ENCODE measurements at places on chromosomes 3 and 15. TPM values are rescaled to one million over a fixed set of nuclear protein-coding genes. Genes with fewer than 3 reads are reported as not detected.

The SETD5 gene
- total RNA-seq, result 84.8 TPM

The ST8SIA2 gene
- total RNA-seq, result not detected

The TERC gene
- total RNA-seq, result 61.7 TPM

DNA sequence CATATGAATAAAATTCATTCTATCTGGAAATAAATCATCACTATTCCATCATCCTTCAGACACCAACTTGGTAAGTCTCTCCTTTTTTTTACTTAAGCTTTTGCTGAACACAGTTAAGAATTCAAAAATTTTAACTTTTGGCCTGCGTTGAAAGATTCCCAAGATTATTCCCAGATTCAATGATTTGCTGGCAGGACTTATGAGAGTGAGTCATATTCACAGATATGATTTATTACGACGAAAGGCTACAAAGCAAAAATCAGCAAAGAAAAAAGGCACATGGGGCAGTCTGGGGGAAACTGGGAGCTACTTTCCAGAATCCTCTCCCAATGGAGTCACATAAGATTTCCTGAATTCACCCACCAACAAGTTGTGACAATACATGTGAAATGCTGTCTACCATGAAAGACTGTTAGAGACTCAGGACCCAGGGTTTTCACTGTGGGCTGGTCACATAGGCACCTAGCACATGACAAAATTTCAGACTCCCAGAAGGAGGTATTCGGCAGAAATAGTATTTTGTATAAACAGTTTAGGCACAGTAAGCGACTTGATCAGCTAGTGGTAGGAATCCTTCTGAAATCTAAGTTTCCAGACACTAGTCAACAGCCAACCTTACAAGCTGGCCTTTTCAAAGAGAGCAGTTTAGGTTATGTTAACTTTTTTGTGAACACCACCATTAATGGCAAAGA, 82.1 kb downstream of the DLG1 start:
- DNase-seq, result no peak

GRCh38 chr15:31398677-31399301, 72.2 kb downstream of the KLF13 start:
- DNase-seq, result no peak

The ARHGEF26 gene
- 39.5 TPM for total RNA-seq

- DNase-seq, result no peak
Observed at GRCh38 chr3:36295296-36295695, 85.0 kb upstream of the STAC start.

DNA sequence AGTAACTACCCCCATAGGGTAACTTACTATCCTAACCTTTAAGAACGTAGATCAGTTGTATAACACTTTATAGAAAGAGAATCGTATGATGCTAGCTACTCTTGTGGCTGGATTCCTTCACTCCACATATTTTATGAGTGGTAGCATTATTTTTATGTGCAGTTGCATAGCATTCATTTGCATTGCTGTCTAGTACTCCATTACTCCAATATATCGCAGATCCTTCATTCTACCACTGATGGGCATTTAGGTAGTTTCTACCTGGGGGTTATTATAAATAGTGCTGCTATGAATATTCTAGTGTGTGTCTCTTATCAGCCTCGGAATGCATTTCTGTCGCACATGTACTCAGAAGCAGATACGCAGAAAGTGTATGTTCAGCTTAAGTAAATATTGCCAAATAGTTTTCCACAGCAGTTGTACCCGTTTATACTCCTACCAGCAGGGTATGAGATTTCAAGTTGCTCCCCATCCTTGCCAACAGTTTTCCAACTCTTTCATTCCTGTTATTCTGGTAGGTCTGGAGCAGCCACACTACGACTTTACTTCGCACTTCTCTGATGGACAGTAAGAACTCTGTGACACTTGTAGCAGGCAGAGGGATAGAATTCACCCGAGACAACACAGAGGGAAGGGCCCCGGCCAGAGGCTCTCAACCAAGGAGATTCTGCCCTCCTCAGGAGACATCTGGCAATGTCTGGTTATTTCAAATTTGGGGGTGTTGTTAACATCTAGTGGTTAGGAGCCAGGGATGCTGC, 9.8 kb upstream of the VGLL4 start:
- DNase-seq, result no peak

The DHX36 gene
- 33.7 TPM for total RNA-seq

The VGLL3 gene
- 15.3 TPM for total RNA-seq

- no peak for DNase-seq
Observed at GRCh38 chr3:69504232-69504631, 118.3 kb upstream of the FRMD4B start.

- DNase-seq, result no peak
Observed at GRCh38 chr15:37416103-37416502, 315.8 kb upstream of the MEIS2 start.

DNA sequence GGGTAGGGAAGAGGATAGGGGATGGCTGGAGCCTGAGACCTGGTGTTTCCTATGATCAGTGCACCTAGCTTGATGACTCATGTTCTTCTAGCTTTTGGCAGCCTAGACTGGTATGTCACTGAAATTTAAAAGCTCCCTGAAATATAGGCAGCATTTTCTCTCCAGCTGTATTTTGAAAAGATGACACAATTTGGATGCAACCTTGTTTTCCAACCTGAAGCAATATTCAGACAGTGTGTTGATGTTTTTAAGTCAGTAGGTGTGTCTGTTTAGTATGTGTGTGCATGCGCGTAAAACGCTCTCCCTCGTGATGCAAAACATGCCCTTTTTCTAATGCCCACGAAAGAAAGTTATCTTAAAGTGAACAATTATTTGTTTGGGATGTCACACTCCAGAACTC, 58.5 kb downstream of the RPL22L1 start:
- DNase-seq, result no peak

The NR1D2 gene
- 38.1 TPM for total RNA-seq

DNA sequence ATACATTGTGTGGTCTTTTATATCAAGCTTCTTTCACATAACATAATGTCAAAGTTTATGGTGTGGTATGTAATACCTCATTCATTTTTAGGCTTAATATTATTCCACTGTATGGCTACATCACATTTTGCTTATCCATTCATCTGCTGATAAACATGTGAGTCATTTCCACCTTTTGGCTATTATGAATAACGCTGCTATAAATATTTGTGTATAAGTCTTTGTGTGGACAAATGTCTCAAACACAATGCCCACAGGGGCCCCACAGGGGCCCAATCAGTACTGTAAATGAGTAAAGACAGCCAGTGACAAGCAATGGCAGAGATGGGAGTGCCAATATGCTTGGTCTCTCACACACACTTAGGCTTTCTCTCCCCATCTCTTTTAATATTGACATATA, 54.2 kb downstream of the PIK3R4 start:
- DNase-seq, result no peak

The ADIPOQ gene
- total RNA-seq, result 17.9 TPM

The RLBP1 gene
- not detected for total RNA-seq

The HIGD1A gene
- 83.2 TPM for total RNA-seq

The IMPG2 gene
- 0.24 TPM for total RNA-seq

The CCNDBP1 gene
- 93.7 TPM for total RNA-seq

- no peak for DNase-seq
Observed at GRCh38 chr3:37310666-37311050, 136.3 kb upstream of the LRRFIP2 start.

The FBLN2 gene
- 38.5 TPM for total RNA-seq

- DNase-seq, result no peak
Observed at GRCh38 chr3:193865339-193865738, 270.6 kb upstream of the HES1 start.

The TEX55 gene
- total RNA-seq, result not detected

- no peak for DNase-seq
Observed at GRCh38 chr3:57029924-57030323, 30.5 kb upstream of the SPATA12 start.

The SCG3 gene
- not detected for total RNA-seq

The ACP3 gene
- 38.2 TPM for total RNA-seq

GRCh38 chr3:122215592-122216298, 32.3 kb downstream of the CASR start:
- no peak for DNase-seq

GRCh38 chr15:63449731-63450130, 54.7 kb upstream of the USP3 start:
- DNase-seq, result no peak

- DNase-seq, result no peak
Observed at GRCh38 chr3:47685037-47685436, 96.7 kb downstream of the SMARCC1 start.

GRCh38 chr3:10583798-10584708, 78.7 kb upstream of the ATP2B2 start:
- no peak for DNase-seq

GRCh38 chr3:57966829-57967228, 41.4 kb upstream of the FLNB start:
- no peak for DNase-seq

The MAP3K13 gene
- 18.0 TPM for total RNA-seq

The SLC6A11 gene
- total RNA-seq, result 5.0 TPM

- DNase-seq, result no peak
Observed at GRCh38 chr3:42387802-42388651, 22.4 kb downstream of the LYZL4 start.

DNA sequence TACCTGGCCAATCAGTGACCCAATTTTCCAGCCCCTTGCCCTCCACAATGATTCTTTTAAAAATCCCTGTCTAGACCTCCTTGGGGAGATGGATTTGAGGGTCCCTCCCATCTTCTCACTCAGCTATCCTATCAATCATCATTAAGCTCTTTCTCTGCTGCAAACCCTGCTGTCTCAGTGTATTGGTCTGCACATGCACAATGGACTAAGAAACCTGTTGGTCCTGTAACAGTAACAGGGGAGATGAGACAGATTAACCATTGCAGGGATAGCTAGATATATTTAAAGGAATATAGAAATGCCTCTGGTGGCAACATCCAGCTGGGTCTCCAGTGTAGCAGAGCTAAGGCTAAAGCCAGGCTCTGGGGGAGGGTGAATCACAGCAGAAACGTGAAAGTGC, 74.6 kb upstream of the CHRNA7 start:
- DNase-seq, result no peak

GRCh38 chr15:64944961-64945360, 33.3 kb downstream of the ANKDD1A start:
- no peak for DNase-seq

DNA sequence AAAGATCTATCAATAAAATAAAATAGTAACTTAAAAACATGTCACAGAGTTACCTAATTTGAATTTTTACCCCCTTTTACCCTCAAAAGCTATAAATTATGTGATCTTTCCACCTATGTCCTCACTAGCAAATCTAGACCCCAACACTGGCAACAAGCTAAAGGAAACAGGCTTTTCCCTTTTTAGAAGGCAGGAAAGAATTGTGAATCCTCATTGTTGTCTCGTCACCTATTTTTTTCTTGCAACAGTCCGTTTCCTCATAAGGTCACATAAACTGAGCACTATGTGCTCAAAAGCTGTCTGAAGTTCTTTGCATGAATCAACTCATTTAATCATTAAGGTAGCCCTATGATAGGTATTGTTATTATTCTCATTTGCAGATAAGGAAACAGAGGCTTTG, 34.6 kb upstream of the DAZL start:
- no peak for DNase-seq

GRCh38 chr15:31480356-31481025, 153.9 kb downstream of the KLF13 start:
- peak; percentile 67 for DNase-seq

The GOLGA8M gene
- not detected for total RNA-seq

DNA sequence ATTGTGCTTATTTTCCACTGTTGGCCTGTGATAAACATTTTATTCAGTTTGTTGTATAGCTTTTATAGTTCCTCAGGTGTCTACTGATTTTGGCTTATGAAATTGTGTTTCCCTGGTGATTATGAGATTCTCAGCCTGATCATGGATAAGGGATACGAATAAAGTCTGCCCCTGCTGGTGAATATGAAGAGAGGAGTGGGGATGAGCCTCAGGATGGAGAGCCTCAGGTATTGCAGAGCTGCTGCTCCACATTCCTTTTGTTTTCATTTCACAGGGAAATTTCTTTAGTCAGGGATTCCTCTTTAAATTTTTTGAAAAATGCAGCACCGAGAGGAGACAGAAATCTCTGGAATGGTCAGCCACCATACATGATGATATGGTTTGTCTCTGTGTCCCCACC, 14.7 kb upstream of the RAB6B start:
- DNase-seq, result no peak

The DUOXA1 gene
- total RNA-seq, result 91.3 TPM

DNA sequence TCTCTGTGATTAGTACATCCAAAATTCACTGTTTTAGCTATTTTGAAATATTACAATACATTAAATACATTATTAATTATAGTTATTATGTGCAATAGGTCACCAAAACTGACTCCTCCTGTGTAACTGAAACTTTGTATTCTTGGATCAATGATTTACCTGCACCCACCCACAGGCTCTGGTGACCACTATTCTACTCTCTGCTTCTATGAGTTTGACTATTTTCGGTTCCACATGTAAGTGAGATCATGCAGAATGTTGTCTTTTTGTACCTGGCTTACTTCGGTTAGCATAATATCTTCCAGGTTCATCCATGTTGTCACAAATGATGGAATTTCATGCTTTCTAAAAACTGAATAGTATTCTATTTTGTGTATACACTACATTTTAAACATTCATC, 43.8 kb downstream of the SLC2A2 start:
- DNase-seq, result no peak

DNA sequence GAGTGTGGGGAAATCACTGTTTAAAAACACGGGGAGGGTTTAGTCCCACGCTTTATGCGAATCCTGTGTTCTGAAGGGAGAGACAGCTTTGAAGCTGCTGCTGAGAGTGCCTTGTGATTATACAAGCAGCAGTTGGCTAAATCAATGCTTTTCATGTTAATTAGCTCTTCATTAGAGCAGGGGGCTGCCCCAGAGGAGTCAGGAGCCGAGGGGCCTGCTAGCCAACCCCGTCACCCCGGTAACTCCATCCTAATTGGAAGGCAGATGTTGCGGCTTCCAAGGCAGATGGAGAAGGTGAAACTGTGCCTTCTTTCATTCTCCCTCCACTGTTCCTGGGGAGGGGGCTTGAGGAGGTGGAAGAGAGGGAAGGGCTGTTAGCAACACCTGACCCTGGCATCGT, 92.4 kb upstream of the ANKRD34C start:
- DNase-seq, result no peak

All from suprapubic skin (tissue), 4 donors.